ENCODE measurements at places on chromosomes 1 and 21. TPM values are rescaled to one million over a fixed set of nuclear protein-coding genes. Genes with fewer than 3 reads are reported as not detected.

The SPATC1L gene
- total RNA-seq = 15.0 TPM

The NPHS2 gene
- not detected for total RNA-seq

The RGS13 gene
- 0.34 TPM for total RNA-seq

The SAMSN1 gene
- total RNA-seq = 0.80 TPM

The POTED gene
- total RNA-seq = not detected

The SPRR2F gene
- not detected for total RNA-seq

The RAB42 gene
- 1.4 TPM for total RNA-seq

The GDAP2 gene
- 27.3 TPM for total RNA-seq

Measured in suprapubic skin (tissue), 4 donors.